ENCODE measurements at places on chromosomes 2 and 18.

DNA sequence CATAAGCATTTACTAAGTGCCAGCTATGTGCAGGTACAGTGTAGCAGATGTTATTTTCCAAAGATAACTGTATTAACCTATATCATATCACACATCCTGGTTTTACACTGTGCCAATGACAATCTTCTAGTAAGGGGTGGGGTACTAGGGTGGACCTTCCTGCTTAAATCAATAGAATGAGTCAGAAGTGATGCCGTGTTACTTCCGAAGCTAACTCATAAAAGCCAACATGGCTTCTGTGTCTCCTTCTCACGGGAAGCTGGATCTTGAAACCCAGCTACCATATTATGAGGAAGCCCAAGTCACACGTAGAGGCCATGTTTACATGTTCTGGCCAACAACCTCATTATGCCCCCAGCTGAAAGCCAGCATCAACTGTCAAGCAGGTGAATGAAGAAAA is 59.1 kb downstream of the MRPL33 start:
- no peaks in the 10 kb centered on the region for H3K36me3 ChIP-seq
- H3K27ac ChIP-seq = no peak overlapping the region
- peaks cover 9% of the 10 kb centered on the region for H3K4me1 ChIP-seq
- no peaks in the 10 kb centered on the region for H3K27me3 ChIP-seq
- DNase-seq = no peak
- H3K4me3 ChIP-seq = no peak overlapping the region

GRCh38 chr18:54880395-54881105 is 52.3 kb downstream of the RAB27B start:
- peaks cover 7% of the 10 kb centered on the region for H3K4me1 ChIP-seq
- no peak for DNase-seq
- H3K27ac ChIP-seq = no peak overlapping the region
- H3K27me3 ChIP-seq = no peaks in the 10 kb centered on the region

GRCh38 chr18:2139691-2140090 is 431.6 kb downstream of the METTL4 start:
- H3K36me3 ChIP-seq = no peaks in the 10 kb centered on the region
- no peaks in the 10 kb centered on the region for H3K27me3 ChIP-seq
- no peak overlapping the region for H3K27ac ChIP-seq
- no peak overlapping the region for H3K4me3 ChIP-seq
- no peak for DNase-seq

DNA sequence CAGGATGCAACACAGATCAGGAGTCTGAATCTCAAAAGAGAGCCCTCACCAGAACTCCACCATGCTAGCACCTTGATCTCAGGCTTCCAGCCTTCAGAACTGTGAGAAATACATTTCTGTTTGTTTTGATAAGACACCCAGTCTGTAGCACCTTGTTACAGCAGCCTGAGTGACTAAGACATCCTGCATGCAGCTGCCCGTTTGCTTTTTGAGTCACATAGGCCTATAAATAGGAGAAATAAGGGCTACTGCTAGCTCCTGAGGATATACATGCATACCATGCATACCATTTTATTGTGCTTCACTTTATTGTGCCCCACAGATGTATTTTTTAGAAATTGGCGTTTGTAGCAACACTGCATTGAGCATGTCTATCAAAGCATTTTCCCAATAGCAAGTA is 337.8 kb downstream of the CDH2 start:
- H3K36me3 ChIP-seq = no peaks in the 10 kb centered on the region
- H3K27ac ChIP-seq = no peak overlapping the region
- peaks cover 31% of the 10 kb centered on the region for H3K4me1 ChIP-seq
- H3K4me3 ChIP-seq = no peak overlapping the region

GRCh38 chr2:157500334-157500733 is 56.4 kb upstream of the CYTIP start:
- H3K4me3 ChIP-seq = no peak overlapping the region
- no peak overlapping the region for H3K27ac ChIP-seq
- no peak for DNase-seq
- no peaks in the 10 kb centered on the region for H3K4me1 ChIP-seq
- H3K36me3 ChIP-seq = no peaks in the 10 kb centered on the region
- H3K27me3 ChIP-seq = no peaks in the 10 kb centered on the region

GRCh38 chr18:46152436-46152807 is 48.2 kb downstream of the HAUS1 start:
- no peaks in the 10 kb centered on the region for H3K27me3 ChIP-seq
- DNase-seq = peak; percentile 62
- H3K4me1 ChIP-seq = peaks cover 60% of the 10 kb centered on the region
- H3K4me3 ChIP-seq = peak overlapping the region; percentile 51
- peaks cover 4% of the 10 kb centered on the region for H3K36me3 ChIP-seq

DNA sequence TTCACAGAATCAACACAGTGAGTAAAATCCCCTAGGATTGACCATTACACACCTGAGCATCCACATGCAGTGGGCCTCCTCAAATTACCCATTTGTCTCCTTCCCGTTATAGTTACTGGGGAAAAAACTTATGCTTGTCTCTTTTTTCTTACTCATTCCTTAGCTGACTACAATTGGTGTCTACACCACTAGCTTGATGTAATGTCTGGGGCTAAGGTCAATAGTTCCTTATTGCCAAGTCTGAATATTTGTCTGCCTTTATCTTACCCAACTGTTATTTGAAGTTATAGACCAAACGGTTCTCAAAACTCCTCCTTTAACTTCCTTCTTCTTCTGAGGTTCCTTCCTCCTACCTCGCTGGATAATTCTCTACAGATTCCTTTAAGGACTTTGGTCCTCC is 41.9 kb upstream of the TMEM17 start:
- no peak overlapping the region for H3K4me3 ChIP-seq
- no peaks in the 10 kb centered on the region for H3K4me1 ChIP-seq
- no peak overlapping the region for H3K27ac ChIP-seq
- DNase-seq = no peak
- no peaks in the 10 kb centered on the region for H3K36me3 ChIP-seq

DNA sequence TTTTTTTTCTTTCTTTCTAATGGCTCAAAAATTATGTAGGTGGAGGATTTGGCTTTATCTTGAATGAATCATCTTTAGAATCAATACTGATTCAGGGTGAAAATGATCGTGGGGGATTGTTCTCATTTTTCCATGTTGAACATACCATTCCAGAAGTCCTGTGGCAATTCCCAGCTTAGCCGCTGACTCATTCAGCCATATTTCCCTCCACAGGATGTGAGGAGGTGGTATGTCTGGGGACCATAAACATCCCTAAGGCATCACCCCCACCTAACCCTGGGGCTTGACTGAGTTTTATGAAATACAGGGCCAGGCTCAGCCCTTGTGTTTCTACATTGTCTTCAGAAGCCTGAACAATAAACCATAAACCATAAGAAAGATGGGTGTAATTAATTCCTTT is 92.7 kb upstream of the FN1 start:
- H3K27ac ChIP-seq = peak overlapping the region; percentile 79
- peaks cover 39% of the 10 kb centered on the region for H3K4me1 ChIP-seq
- no peak for DNase-seq
- H3K27me3 ChIP-seq = no peaks in the 10 kb centered on the region

- no peak overlapping the region for H3K4me3 ChIP-seq
- peaks cover 9% of the 10 kb centered on the region for H3K4me1 ChIP-seq
- no peak for DNase-seq
- H3K27me3 ChIP-seq = no peaks in the 10 kb centered on the region
These were observed 168.1 kb downstream of the TRIB2 start for GRCh38 chr2:12884713-12885282.

- no peak overlapping the region for H3K4me3 ChIP-seq
- no peaks in the 10 kb centered on the region for H3K36me3 ChIP-seq
- no peak overlapping the region for H3K27ac ChIP-seq
These were observed 172.6 kb upstream of the NRP2 start for GRCh38 chr2:205509655-205510054.

DNA sequence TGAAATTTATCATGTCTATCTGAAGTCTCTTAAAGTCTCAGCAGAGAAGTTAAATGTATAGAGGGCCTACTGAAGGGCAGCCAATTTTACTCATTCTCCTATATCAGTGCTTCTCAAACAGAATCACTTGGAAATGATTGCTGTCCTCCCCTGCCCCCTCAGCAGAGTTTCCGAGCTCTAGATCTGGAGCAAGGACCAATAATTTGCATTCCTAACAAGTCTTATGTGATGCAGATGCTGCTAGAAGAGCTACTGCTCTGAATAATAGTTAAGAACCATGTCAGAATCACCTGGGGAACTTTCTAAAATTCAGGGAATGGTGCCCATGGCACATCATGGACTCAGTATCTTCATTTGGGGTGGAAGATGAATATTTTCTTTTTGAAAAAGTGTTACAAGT is 105.6 kb upstream of the EPHA4 start:
- DNase-seq = no peak
- H3K27ac ChIP-seq = no peak overlapping the region
- H3K4me1 ChIP-seq = no peaks in the 10 kb centered on the region
- H3K4me3 ChIP-seq = no peak overlapping the region
- no peaks in the 10 kb centered on the region for H3K36me3 ChIP-seq

GRCh38 chr2:24456599-24457556 is 34.2 kb upstream of the NCOA1 start:
- H3K4me1 ChIP-seq = no peaks in the 10 kb centered on the region
- DNase-seq = no peak
- peaks cover 49% of the 10 kb centered on the region for H3K27me3 ChIP-seq
- no peak overlapping the region for H3K27ac ChIP-seq

DNA sequence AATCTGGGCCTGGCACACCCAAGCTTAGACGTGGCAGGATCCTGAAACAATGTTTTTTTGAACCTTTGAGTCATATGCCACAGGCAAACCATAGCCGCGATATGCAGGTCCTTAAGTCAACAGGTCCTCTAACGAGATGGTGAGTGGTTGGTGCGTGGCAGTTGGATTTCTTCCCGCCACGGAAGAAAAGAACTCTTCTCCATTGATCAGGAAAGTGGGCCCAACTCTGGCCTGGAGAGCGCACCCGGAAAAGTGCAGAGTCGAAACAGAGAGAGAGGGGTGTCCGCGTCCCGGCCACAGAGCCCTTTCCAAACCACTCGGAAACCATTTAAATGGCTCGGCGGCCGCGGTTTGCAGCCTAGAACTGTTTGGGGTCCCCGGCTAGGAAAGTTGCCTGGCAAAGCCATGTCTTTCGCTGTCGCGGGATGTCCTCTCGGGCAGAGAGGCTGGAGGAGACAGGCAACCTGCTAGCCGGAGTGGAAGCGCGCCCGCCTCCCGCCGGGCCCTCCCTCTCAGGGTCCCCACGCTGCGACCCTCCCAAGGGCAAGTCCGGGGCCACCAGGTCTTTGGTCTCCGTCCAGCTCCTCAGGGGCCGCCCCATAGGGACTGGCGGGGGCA is 777 bp downstream of the GALNT3 start:
- peak; percentile 49 for DNase-seq
- H3K4me3 ChIP-seq = peak overlapping the region; percentile 83
- no peaks in the 10 kb centered on the region for H3K27me3 ChIP-seq
- peaks cover 37% of the 10 kb centered on the region for H3K36me3 ChIP-seq

- H3K4me3 ChIP-seq = peak overlapping the region; percentile 65
- peaks cover 28% of the 10 kb centered on the region for H3K27me3 ChIP-seq
- no peak overlapping the region for H3K27ac ChIP-seq
- no peak for DNase-seq
- no peaks in the 10 kb centered on the region for H3K4me1 ChIP-seq
These were observed 1.3 kb downstream of the ATP9B start for GRCh38 chr18:79070486-79070885.

- peaks cover 11% of the 10 kb centered on the region for H3K4me1 ChIP-seq
- no peak for DNase-seq
- no peaks in the 10 kb centered on the region for H3K36me3 ChIP-seq
- no peak overlapping the region for H3K4me3 ChIP-seq
- no peaks in the 10 kb centered on the region for H3K27me3 ChIP-seq
- H3K27ac ChIP-seq = no peak overlapping the region
These were observed 262.9 kb downstream of the RDH14 start for GRCh38 chr2:18297534-18298058.

DNA sequence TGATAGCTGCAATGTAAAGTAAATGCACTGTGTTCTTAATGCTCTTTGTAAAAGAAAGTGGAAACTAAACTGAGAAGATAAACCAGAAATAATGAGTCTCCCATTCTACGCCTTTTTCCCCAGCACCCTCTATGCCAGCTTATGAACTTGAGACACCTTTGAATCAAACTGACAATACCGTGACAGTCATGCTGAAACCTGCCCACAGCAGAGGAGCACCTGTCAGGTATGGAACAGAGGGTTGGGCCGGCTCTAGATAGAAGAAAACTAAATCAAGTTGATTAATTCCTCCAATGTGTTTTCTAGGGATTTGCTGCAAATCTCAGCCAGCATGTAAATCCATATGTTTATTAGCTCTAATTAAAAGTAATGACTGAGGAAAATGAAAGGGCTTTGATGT is 520.6 kb upstream of the RAB12 start:
- H3K27me3 ChIP-seq = no peaks in the 10 kb centered on the region
- H3K4me1 ChIP-seq = no peaks in the 10 kb centered on the region
- H3K36me3 ChIP-seq = no peaks in the 10 kb centered on the region
- DNase-seq = no peak

Data from Calu3 (cell line).